ENCODE measurements at places on chromosomes 6 and 20.

- no peak for DNase-seq
Observed at GRCh38 chr6:146587459-146587858, 11.3 kb upstream of the ADGB start.

DNA sequence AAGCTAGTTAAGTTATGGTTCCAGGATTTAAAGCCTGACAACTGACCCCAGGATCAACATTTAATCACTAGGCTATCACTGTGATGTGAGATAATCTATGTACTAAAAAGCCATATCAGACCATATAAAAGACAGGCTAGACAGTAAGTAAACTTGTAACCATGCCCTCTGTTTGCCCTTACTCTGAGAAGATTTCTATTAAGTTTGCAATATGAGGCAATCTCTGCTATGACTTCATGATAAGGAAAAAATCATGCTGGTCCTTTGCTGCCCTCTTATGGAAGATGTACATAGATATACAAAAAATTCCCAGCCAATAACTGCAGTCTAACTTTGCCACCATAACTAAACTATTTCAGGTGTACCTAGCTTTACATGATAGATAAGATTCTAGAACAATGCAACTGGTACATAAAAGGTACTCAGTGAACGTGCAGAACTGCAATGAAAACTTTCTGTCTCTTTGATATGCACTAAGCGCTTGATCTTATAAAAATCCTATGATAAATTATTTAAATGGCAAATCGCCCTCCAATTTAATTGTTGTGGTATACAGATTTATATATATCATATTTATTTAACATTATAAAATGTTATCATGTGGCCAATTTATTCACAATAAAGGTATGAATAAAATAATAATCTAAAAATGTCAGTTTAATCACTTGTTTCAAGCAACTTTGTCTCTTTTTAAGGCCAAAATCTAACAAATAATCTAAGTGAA is 70.5 kb downstream of the FAM217A start:
- DNase-seq, result no peak

DNA sequence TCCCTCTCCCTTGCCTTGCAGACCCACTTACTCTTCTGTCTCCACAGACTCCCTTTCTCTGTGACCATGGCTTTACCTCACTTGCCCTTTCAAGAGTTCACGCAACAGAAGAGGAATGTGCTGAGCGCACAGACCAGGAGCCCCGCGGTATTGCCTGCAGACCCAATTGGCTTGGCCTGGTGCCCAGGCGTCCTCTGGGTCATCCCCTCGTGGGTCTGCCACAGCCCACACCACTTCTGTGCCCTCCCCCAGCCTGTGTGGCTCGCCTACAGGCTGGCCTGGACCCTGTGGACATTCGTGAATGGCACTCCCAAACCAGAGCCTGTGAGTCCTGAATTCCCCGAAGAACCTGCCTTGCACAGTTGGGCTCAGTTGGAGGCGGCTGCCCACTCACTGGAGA is 15.3 kb upstream of the NINL start:
- no peak for DNase-seq

DNA sequence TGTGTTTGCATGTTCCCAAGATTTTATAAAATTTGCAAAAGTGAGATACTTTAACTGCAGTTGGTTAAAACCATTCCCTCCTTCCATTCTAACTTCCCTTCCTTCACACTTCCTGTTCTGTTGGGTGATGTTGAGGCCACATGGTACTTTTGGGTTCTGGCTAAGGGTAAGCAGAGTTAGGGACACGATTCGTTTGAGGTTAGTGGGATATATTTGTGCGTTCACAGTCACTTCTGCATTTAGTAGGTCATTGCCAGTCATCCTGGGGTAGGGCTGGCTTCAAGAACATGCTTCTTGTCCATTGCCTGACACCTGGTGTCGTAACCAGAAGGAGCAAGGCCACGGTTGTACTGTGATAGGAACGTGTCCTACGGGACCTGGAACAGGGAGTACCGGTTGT is 340.1 kb downstream of the ZFAND3 start:
- DNase-seq, result no peak

- no peak for DNase-seq
Observed at GRCh38 chr6:132070356-132070755, 119.2 kb upstream of the CCN2 start.

DNA sequence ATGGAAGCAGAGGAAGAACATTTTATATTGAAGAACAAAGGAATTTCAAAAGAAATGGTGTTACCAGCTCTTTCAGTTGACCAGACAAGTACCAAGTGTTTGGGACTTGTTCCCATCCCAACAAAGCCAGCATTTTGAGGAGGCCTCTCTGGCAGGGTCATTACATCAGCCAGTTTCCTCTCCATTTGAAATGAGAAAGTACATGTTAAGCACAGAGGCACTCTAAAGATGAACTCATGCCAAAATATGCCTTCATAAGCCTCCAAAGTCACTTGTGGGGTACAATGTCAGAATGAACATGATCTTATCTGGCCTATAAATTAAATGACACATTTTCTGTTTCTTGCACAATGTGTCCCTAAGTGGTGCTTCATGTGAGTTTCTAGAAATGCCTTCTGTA is 223.9 kb downstream of the PRL start:
- no peak for DNase-seq

- DNase-seq, result no peak
Observed at GRCh38 chr6:158087224-158087867, 80.7 kb downstream of the SERAC1 start.

DNA sequence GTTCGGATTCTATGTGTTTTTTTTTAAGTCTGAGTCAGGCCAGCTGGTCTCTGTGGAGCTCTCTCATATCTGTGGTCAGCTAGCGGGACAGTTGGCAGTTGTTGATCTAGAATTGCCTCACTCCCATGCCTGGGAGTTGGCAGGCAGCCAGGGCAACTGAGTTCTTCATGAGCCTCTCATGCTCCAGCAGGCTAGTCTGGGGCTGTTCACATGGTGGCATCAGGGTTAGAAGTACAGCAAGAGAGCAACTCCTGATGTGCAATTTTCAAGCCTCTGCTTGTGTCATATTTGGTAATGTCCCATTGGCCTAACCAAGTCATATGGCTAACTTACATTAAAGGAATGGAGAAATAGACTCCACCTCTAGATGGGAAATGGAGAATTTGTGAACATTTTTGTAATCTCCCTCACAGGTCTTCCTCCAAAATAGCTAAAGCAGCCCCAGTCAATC is 6.7 kb upstream of the IFT52 start:
- DNase-seq, result no peak

- DNase-seq, result no peak
Observed at GRCh38 chr6:49898904-49899566, 32.7 kb upstream of the CRISP1 start.

- DNase-seq, result no peak
Observed at GRCh38 chr6:83927470-83927869, 68.0 kb downstream of the CYB5R4 start.

DNA sequence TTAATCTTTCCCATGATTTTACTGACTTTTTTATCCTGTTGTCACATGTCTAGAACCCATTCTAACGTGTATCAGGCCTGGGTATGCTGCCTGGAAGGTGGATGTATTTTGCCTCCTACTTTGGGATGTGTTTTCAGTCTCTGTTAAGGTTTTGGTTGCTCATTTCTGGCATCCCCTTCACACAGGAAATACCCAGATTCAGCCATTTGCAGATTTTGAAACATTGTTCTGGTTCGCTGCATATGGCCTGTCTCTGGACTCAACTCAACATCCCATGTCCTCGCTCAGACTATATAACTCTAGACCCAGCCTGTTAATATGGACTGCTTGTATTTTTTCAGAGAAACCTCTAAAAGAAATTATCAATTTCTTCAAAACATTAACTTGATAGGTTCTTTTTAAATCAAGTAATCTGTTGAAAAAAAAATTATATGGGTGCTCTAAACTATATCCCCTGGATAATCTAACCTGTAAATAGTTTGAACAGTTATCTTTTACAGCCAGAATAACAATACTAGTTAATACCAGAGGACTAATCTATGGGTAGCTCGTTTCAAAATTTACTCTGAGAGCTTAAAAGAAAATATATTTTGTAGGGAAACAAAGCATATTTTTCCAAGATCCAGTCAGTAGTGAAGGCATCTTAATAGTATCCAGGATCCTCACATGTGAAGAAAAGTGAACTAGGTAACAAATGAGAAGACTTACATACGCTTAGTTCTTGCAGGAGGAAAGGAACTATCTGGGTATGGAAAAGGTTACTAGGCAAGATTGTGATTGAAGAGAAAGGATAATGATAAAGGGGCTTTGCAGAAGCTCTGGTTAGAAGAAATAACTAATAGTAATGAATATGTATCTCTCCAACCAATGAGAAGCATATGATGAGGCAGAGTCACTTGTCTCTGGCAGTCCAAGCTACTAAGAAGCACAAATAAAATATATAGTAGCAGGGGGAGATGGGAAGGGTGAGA is 23.4 kb upstream of the HLA-DQB1 start:
- no peak for DNase-seq

GRCh38 chr20:11159728-11160127 is 485.9 kb upstream of the JAG1 start:
- DNase-seq, result no peak

- DNase-seq, result no peak
Observed at GRCh38 chr6:34916348-34916967, 27.4 kb downstream of the ANKS1A start.

DNA sequence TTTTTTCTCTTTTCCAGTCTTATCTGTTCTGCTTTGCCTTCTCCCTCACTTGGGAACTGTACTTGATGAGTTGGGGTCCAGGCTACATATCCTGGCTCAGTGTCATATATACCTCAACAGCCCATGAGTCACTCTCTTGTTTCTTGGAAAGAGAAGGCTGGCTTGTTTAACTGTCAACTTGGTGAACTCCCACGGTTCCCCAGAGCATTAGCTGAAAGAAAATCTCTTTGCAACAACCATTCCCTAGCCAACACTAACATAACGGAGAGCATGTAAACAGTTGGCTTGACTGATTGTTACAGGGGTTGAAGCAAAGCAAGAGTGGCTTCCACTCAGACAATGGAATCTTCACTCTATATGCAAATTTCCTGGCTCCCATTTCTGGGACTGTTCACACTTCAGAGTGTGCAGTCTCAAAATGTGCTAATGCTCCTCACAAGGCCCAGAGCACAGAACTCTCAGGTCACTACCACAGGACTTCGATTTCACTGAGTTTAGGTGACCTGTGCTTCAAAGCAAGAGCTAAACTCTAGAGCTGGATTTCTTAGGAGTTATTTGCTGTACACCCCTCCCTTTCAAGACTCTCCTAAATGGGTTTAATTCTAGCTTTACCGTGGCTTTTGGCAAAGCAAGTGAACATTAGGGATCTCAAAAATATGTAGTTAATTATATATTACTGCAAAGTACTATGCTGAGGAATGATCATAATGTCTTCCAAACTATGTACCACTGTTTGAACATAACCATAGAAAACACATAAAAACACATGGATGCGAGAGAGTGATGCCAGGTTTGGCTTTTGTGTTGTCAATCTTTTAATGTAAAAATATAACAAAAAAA is 609.8 kb downstream of the RFPL4B start:
- DNase-seq, result no peak

- no peak for DNase-seq
Observed at GRCh38 chr6:68637071-68637470, 2.0 kb downstream of the ADGRB3 start.

DNA sequence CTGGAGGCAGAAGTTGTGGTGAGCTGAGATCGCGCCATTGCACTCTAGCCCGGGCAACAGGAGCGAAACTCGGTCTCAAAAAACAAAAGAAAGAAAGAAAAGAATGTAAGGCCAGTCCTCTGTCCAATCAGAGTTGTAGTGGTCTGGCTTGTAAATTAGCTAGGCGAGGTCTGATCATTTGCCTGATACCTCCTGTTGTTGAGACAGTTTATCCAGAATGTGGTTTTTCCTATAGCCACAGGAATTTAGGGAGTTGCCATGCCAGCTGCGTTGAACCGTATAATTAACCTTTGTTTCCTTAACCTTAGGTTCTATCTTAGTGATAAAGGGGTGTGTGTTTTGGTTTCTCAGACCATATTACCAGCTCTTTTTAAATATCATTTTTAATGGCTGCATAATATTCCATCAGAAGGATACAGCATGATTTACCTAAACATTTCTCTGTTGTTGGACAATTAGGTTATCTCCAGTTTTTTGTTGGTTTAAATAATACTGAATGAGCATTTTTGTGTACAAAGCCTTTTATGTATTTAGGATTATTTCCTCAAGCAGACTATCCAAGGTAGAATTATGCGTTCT is 11.7 kb upstream of the PPARD start:
- no peak for DNase-seq

- no peak for DNase-seq
Observed at GRCh38 chr6:37242429-37243052, 15.0 kb upstream of the TBC1D22B start.

GRCh38 chr6:43909474-43910148 is 139.6 kb downstream of the VEGFA start:
- DNase-seq, result no peak

GRCh38 chr6:2792330-2793110 is 27.3 kb downstream of the WRNIP1 start:
- DNase-seq, result no peak
